Activated CD8-positive, alpha-beta T cell treated with anti-CD3 and anti-CD28 coated beads, Interleukin-2, amount 10 ng/mL, durations not matched to agents 7 days and 5 days (primary cell): ENCODE measurements at places on chromosomes 6 and 20. TPM values are rescaled to one million over a fixed set of nuclear protein-coding genes. Genes with fewer than 3 reads are reported as not detected.

GRCh38 chr6:104623052-104623690 is 236.5 kb downstream of the HACE1 start:
- DNase-seq, result peak; percentile 23

GRCh38 chr6:134287859-134288537 is 29.9 kb downstream of the SGK1 start:
- DNase-seq, result no peak

Gene MYCT1
- total RNA-seq, result not detected

Gene TTK
- total RNA-seq, result 40.9 TPM

Gene VIP
- total RNA-seq, result not detected

Gene RIPPLY2
- total RNA-seq, result not detected

Gene VGLL2
- not detected for total RNA-seq

Gene OR2B6
- total RNA-seq, result not detected
